ENCODE measurements at places on chromosomes 2 and 18.

DNA sequence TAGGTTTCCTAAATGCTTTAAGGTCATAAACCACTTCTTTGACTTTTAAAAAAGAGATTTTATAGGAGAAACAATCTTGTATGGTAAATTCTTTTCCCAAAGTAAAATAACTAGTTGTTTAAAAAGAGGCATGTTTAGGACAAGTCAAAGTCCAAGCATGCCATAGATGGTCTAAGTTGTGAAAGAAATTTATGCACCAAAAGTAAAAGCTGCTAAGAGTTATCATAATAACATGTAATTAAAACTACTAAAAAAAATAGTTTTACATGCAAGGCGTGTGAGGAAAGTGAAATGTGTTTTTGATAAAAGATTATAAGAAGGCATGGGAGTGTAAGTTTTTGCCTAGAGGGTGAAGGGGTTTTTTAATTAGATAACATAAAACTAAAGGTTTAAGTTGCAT is 22.5 kb downstream of the FAM210A start:
- peak; percentile 20 for DNase-seq

DNA sequence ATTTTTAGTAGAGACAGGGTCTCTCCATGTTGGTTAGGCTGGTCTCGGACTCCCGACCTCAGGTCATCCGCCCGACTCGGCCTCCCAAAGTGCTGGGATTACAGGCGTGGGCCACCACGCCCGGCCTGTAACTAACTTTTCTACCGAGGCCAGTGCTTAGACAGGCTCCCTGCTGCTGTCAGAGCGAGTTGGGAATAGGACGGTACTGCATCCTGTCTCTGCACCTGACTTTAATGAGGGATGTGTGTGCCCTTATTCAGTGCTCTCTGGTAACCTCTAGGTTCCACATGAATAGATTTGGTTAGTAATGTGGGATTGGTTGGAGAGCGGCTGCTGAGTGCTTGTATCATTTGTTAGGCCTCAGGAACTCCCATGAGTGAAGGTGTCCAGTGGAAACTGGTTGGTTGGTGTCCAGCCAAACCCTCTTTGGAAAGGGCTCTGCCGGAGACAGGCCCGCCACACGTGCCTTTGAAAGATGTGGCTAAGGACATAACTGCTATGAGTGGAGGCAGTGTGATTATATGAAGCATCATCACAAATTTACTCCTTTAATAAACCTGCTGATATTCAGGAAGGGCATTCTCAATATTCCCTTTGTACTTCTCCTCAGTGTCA is 36.6 kb downstream of the MYOM1 start:
- no peak for DNase-seq

DNA sequence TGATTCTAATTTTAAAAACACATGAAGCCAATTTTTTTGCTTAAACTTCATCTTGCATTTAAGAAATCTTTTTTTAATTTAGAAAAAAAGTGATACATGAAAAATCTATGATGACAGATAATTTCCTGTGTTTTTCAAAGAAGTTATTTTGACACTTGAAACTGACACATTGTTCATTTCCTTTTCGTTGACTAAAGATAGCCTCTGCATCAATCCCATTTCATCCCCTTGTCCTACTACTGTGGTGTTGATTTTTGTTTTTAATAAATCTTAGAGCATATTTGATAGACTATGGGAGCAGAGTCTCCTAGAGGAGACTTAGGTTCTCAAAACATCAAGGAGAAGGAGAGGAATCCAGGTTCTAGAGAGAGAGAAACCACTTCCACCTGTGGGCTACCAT is 70.9 kb downstream of the ACVR1C start:
- DNase-seq = no peak

GRCh38 chr2:16513626-16514025 is 152.0 kb downstream of the CYRIA start:
- DNase-seq = no peak

DNA sequence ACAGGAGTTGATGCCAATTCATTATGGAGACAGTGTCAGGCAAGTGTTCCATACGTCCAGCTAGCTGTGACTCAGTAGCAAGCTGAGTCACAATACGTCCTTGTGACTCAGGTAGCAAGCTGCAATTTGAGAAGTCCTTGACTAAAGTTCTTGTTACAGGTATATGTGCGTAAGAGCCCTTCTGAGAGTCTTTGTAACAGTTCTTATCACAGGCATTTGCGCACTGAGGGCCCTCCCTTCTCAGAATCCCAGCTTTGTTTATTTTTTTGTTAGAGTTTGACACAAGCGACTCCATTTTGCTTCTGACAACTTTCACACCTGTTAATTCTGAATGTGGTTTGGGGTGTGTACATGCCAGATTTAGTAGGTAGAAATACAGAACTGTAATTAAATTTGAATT is 20.1 kb upstream of the ACMSD start:
- no peak for DNase-seq

DNA sequence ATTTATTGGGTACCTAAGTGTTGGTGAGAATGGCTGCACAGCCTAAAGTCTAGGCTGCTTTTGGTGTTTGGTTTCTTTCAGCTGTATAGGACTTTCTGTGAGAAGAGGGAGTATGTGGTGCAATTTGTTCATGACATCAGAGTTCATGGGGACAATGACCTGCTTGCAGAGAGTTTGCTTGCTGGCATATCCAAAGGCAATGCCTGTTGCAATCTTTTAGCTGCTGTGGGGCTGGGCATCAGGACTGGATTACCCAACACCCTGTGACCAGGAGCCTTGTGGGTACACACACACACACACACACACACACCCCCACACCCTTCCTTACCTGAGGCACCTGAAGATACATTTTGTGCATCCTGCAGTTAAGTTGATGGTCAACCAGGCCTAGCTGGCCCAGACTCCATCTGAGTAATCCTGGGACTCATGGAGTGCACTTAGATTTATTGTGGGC is 68.4 kb downstream of the LIPG start:
- peak; percentile 71 for DNase-seq

GRCh38 chr2:198615972-198616371 is 811.6 kb downstream of the PLCL1 start:
- peak; percentile 0 for DNase-seq

- peak; percentile 26 for DNase-seq
These were observed 4.7 kb downstream of the RTKN start for GRCh38 chr2:74436848-74437695.

- DNase-seq = peak; percentile 80
These were observed 14.9 kb downstream of the ATOH8 start for GRCh38 chr2:85768713-85769112.

- no peak for DNase-seq
These were observed 187.8 kb downstream of the FTCDNL1 start for GRCh38 chr2:199663157-199663556.

- peak; percentile 70 for DNase-seq
These were observed 73.0 kb downstream of the ACTR3 start for GRCh38 chr2:113962692-113963480.

GRCh38 chr2:70855667-70856066 is 20.1 kb upstream of the CD207 start:
- DNase-seq = no peak

DNA sequence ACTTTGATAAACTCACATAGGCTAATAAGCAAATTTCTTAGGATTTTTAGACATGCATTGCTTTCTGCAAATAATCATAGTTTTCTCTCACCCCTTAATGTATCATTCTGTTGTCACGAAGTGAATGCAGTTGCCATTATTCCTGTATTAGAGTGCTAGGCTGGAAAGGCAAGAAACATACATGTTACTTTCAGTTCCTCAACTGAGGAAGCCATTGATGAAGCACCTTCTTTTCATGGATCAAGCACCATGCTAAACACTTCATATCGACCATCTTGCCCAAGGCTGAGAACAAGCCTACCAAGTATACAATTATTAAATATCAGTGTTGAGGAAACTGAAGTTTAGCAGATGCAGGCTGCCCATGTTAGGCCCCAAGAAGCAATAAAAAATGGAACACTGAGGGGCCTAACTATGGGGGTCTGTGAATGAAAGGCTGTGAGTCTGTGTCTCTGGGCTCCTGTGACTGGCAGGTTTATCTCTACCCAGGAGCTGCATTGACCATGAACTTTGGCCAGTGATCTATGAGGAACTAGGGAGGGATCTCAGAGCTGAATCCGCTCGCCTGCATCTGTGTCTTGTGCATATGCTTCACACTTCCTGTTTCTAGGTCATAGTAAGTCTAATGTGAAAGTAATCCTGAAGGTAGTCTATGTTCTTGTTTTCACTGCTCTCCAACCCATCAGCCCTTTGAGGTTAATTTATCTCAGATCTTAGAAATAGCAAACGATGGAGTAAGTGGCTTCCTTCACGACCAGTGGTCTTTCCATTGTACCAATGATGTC is 16.0 kb upstream of the TSPYL6 start:
- DNase-seq = no peak

DNA sequence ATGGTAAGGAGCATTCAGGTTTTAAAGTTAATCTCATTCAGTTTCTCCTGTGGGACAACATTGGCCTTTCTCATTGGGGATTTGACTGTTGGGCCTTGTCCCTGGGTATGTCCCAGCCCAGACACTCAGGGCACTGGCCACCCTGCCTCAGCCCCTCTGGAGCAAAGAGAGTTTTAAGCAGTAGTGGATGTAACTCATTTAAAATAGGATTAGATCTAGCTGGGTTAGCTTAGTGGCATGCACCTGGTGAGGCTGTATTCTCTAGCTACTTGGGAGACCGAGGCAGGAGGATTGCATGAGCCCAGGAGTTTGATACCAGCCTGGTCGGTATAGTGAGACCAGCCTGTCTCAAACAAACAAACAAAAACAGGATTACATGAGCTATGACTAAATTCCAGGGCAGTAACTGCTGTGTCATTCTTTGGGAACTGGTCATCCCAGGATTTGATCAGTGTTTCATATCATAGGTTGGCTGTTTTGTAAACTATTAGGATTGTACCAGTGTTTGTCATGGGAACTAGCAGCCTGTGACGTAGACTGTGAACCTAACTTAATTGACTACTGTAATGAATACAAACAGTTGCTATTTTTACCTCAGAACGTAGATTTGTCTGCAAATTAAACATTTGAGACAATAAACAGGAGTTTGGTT is 12.5 kb downstream of the INPP4A start:
- peak; percentile 89 for DNase-seq

DNA sequence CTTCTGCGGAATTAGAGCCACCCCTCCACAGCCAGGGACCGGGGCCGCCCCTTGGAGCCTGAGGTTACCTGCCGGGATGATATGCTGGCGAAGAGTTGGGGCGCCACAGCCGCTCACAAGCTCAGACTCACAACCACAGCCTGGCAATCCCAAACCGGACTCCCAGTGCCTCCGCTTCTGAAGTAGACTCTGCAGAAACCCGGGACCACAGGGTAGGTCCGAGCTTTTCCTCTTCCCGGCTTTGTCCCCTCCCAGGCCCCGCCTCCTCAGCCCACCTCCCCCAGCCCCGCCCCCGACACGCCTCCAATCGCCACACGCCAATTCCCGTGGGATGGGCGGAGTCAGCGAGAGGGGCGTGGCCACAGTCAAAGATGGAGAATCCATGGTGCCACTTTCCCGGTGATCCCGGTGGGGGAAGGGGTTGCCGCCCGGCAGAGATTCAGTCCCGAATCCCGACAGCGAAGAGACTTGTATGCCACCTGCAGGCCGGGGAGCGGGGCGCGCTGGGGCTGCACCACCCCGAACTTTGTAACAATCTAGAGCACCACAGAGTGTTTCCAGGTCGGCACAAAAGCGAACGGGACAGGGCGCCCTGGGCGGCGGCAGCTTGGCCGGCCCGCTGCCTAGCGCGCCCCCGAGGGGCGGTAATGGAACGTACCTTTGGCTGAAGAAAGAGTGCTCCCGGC is at the start of gene IDH1:
IDH1 (minus strand) TSS at position 201 of the 686 bp plus-strand sequence. CDS start 3,520 bp downstream, outside the sequence.
- peak; percentile 95 for DNase-seq

GRCh38 chr18:24397131-24397693 is 412 bp downstream of the OSBPL1A start:
- peak; percentile 87 for DNase-seq

DNA sequence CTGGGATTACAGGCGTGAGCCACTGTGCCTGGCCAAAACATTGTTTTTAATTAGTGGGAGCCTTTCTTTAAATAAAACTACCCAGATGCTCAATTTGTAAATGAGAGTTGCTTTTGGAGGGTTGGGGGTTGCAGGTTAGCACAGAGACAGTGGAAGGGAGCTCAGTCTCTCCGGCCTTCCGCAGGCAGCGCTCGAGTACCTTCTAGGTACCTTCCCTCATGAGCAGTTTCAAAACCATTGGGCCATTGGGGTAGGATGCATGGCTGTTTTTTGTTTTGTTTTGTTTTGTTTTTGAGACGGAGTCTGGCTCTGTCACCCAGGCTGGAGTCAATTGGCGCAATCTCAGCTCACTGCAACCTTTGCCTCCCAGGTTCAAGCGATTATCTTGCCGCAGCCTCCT is 19.0 kb downstream of the SLC66A3 start:
- no peak for DNase-seq

DNA sequence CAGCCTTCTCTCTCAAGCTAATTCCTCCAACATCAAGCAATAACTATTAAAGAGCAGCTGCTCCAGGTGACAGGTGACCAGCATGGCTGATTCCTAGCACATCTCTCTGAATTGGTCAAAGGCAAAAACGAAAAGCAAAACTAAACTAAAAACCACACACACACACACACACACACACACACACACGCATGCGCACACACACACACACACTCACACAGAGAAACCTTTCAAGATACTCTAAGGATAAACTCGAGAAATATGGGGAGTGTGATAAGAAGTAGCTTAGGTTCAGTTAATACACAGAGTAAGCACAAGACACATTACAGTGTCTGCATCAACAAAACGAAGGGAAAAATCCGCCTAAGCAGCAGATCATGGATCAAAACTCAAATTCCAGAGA is 74.5 kb upstream of the FZD7 start:
- no peak for DNase-seq

DNA sequence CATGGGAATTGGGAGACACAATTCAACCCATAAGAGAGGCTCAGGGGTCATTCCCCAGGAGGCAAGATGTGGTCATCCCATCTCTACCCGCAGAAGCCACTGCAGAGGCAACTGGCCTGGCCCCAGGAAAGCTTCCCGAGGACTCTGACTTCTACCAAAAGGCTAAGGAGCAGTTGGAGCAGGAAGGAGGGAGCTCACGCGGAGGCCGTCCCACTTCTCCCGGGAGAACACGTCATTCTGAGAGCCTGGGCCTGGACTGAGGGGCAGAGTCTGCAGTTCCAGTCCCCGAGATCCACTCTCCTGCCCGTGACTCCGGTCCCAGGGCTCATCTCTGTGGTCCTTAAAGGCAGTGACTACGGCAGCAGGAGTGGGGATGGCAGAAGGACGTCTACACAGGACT is 69.0 kb upstream of the TAF1B start:
- DNase-seq = no peak

All from fibroblast of pulmonary artery (primary cell).